ENCODE measurements at places on chromosomes 5 and 9.
A peak's percentile ranks its signal among the peaks of the same experiment; 100 is the strongest.

- DNase-seq: no peak
These were observed 24.0 kb upstream of the GPR151 start for GRCh38 chr5:146539973-146540372.

DNA sequence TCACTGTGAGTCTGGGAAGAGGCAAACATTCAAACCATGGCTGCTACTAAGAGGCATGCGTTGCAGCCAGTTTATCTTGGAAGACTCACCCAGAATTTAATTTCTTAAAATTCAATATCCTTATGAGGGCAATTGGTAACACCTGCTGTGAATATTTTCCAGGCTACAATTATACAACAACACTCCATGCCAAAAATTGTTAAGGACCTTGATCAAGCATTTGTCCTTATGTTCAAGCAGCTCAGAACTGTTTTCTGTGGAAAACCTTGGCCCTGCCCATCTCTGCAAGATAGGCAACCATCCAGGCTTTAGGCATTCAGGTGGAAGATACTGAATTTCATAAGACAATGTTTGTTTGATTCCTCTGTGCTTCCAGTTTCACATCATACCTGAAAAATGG, 327.8 kb downstream of the FBXL7 start:
- DNase-seq: no peak

- DNase-seq: no peak
These were observed 482.0 kb downstream of the DTWD2 start for GRCh38 chr5:118506217-118506852.

DNA sequence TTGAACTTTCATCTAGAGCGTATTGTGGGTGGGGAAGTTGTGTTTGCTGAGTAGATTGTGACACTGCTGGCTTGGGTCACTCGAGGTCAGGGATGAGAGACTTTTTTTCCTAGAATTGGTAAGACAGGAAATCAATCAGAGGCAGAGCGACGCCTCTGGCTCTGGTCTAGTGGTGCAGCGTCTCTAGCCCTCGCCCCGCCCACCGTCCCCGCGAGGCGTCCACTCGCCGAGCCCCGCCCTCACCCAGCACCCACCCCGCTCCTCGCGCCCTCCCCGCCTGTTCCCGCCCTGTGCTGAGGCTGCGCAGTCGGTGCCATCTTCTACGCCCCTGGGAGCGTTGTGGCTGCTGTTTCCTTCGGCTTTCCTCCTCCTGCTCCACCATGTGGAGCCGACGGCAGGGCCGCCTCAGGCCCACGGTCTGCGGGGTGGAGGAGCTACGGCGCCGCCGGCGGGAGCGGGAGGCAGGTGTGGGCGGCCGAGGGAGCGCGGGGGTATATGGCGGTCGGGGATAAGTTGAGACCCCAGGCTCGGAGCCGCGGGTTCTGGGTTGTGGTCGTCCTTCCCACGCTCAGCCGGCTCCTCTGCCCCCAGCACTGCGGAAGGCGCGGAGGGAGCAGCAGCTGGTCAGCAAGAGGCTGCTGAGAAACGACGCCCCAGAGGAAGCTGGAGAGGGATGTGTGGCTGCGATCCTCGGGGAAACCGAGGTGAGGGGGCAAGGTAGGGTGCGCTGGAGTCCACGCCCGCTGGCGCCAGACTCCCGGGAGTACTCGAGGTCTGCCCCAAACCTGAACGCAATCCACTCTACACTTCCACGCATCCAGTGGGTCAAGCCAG, at the start of gene TMCO6:
Gene TMCO6, plus strand, starts transcription at position 304 of the 834 bp plus-strand sequence. Its CDS starts 77 bp downstream, at position 381.
- peak; percentile 98 for DNase-seq

DNA sequence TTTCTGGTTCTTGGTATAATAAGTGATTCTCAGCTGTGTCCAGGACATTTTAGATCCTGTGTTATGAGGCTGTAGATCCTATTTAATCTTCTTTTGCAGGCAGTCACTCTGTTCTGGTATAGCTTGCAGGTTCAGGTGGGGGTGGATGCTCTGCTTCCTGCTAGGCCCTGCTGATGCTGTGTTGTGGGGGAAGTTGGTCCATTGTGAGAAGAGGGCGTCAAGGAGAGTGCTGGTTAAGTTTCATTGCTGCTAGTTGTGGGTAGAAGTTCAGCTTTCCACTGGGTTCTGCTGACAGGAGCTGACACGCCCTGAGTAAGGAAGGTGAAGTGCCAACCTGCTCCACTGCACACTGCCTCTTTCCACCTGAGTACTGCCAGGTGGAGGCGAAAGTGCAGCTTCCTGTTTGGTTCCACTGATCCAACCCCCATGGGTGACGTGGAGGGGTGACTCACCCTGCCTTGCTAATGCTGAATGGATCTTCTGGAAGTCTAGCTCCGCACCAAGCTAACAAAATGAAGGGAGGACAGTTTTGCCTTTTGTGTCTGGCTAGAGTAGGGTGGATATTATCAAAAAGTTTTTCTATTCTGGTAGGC, 16.3 kb downstream of the NMRK1 start:
- peak; percentile 43 for DNase-seq

DNA sequence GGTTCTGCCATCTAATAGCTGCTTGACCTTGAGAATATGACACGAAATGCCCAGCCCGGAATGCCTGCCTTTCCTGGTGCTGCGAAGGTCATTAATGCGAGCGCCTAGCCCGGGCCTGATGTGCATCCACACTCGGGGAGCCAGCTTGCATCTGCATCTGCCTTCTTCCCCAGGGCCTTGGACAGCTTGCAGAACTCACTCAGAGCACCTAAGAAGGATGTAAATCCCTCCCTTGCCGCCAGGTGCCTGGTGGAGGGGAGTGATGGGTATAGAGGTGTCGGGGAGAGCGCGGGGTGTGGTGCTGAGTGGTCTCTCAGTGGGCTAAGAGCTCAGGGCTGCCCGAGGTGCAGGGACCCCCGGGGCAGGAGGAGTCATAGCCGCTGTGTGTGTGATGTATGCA, 127.2 kb downstream of the MRPL36 start:
- DNase-seq: no peak

Data from T-cell (primary cell).